ENCODE measurements at places on chromosomes 6 and 20.
A peak's percentile ranks its signal among the peaks of the same experiment; 100 is the strongest.

GRCh38 chr6:17663226-17663625 lies 43.5 kb downstream of the NUP153 start:
- no peak for DNase-seq

DNA sequence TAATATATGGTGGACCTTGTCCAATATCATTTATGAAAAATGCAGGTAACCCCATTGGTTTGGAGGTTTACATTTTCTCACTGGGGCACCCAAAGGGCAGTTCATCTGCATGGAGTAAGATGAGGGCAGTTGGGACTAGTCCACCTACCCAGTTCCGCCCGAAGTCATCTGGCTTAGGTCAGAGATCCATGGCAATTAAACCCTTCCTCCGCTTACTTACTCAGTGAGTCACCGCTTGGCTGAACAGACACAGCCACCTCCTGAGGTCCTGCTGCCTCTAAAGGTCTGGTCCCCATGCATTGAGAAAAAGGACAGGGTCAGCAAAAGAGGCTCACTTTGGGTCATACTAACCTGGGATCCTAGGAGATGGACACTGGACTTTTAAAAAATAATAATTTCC lies 102.9 kb upstream of the PRL start:
- DNase-seq = no peak

GRCh38 chr6:168139121-168139520 lies 60.1 kb upstream of the FRMD1 start:
- DNase-seq = no peak

DNA sequence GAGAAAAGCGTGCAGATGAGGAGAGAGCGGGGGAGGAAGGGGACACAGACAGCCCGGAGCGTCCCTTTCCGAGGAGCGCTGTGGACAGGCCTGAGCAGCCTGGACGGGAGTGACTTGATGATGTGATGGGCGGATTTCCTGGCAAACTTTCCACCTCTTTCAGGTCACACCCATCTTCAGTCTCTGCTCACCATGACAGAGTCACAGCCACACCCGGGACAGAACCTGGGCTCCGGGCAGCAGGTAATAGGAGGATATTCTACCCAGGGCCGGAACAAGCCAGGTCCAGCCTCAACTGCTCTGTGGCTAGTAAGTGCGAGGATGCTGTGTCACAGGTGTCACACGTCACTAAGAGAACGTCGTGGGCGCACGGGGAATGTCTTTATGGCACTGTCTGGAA lies 84.3 kb downstream of the THBS2 start:
- no peak for DNase-seq

GRCh38 chr6:144449911-144450597 lies 164.9 kb downstream of the UTRN start:
- no peak for DNase-seq

- DNase-seq = no peak
These were observed 13.8 kb downstream of the BRD2 start for GRCh38 chr6:32982084-32982701.

- DNase-seq = no peak
These were observed 37.8 kb upstream of the MARCKS start for GRCh38 chr6:113819169-113819830.

DNA sequence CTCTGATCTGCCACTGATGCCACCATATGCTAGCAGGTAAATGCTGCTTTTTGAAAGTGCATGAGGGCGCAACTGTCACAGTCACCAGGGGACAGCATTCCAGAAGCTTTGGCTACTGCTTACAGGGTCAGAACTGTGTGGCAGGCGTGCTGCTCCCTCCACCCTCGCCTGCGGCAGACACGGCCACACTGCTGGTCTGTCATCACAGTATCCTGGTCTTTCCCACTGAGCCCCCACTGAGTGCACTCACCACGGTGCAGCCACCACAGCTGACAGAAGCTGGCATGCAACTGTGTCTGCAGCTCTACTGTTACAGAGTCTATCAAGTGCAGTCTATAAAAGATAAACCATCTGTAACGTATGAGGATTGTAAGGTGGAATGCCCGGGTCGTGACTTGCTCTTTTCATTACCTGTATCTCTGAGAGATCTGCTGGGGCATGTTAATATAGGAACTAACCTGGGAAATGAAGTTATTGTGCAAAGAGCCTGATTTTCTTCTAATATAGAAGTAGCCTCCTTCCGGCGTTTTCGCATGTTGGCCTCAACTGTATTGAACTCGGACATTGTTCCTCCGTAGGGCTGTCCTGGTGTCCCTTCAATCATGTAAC lies 24.5 kb downstream of the GCLC start:
- DNase-seq = no peak

DNA sequence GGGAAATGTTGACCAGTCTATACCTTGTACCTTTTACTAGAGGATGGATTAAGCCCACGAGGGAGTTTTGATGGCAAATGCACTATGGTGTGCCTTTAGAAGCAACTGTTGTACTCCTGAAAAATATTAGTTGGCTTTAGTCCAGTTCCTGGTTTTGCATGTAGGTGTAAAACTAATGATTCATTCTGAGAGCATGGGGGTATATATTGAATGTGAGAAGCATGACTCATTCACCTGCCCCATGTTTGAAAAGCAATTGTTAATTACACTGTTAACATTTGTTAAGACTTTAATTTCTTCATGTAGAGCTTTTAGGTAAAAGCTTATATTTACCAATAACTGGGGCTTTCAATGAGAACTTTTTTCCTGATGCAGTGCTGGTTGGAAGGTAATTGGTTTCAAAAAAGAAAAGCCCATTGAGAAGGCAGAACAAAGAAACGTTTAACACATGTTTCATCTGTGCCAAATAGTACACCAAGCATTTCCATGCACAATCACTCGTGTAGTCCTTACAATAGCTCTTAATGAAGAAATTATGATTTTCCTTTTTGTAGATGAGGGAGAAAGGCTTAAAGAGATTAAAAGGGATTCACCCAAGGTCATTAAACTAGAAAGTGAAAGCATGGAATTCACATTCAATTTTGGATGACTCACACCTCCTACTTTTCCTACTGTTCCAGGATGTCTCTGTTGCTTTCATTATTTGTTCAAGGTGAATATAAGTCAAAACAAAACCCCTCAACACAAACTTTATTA lies 134.1 kb downstream of the CCDC170 start:
- no peak for DNase-seq

GRCh38 chr6:154542747-154543146 lies 32.3 kb upstream of the CNKSR3 start:
- DNase-seq = no peak

- no peak for DNase-seq
These were observed 11.8 kb downstream of the ADTRP start for GRCh38 chr6:11766589-11767450.

DNA sequence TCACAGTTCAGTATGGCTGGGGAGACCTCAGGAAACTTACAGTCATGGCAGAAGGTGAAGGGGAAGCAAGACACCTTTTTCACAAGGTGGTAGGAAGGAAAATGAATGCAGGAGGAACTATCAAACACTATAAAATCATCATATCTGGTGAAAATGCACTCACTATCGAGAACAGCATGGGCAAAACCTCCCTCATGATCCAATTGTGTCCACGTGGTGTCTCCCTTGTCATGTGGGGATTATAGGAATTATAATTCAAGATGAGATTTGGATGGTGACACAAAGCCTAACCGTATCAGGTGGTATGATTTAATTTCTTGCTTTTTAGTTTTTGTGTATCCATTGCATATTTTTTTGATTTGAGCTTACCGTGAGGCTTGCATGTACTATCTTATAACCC lies 133.2 kb upstream of the SYNCRIP start:
- DNase-seq = no peak

DNA sequence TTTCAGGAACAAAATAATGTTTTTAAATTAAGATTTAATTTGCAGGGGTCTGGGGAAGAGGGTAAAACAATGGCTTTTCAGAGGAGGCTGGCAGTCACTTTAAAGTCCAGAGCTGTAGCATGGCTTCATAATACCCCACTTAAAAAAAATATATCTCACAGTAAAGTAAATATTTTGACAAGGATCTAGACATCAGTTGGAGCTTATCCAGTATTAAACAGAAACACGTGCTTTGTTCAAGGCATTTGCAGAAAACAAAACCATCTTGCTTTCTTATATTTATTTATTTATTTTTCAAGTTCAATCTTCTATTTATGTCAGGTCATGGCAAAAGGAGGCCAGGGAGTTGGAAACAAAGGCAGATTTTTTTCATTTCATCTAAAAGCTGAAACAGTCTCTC lies 53.3 kb upstream of the PRL start:
- DNase-seq = no peak

- peak; percentile 5 for DNase-seq
These were observed 478.8 kb downstream of the CD83 start for GRCh38 chr6:14596410-14596809.
